Right renal cortex interstitium (tissue), 3 donors: ENCODE measurements at places on chromosomes 7 and 10. TPM values are rescaled to one million over a fixed set of nuclear protein-coding genes. Genes with fewer than 3 reads are reported as not detected.

DNA sequence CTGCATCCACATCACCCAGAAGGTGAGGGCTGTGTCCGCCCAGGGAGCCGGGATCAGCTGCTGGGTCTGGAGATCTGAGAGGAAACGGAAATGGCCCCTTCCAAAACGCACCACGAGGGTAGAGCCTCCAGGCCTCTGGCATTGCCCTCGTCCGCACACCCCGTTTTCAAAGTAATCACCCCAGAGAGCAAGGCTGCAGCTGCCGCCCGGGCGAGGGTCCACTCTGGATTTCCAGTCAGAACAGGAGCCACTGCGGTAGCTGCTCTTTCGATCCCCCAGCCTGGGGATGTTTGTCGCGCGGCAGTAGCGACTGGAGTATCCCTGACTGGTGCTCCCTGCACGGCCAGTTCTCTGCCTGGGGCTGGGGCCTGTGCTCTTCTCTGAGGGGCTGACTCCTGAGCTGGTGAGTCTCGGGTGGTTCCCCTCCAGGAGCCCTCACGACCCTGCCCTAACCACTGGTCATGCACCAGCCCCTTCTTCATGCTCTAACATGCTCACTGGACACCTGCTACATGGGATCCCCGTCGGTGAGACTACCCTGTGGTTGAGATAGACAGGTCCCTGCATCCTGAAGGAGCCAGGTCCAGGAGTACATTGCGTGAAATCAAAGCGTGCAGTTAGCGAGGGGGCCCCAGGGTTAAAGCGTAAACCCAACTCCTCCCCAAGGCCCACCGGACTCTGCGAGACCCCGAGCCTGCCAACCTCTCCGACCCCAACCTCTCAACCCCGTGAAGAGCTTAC, 99.2 kb downstream of the FOXL3 start:
- DNase-seq: no peak

GRCh38 chr10:45589868-45590267, 82.7 kb downstream of the ZFAND4 start:
- DNase-seq: no peak

DNA sequence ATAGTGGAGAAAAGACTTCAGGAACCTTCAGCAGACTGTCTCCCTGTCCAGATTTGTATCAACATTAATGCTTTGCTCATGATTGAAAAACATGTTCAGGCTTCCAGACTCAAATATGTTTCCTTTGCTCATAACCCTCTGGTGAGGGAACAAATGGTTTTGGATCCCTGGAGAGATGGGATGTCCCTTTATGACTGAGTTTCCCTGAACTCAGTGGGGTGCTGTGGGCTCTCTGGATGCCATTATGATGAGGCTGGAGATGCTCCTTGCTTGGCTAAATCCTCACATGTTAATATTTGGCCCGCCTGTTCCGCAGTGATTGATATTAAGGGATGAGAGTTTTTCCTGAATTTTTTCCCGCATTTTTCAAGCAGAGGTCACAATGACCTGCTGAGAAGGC, 749.4 kb downstream of the SUGCT start:
- DNase-seq: no peak

- DNase-seq: no peak
These were observed 19.4 kb upstream of the CLDN12 start for GRCh38 chr7:90383861-90384260.

- no peak for DNase-seq
These were observed 39.5 kb upstream of the SLF2 start for GRCh38 chr10:100873146-100873826.

- DNase-seq: no peak
These were observed 292.4 kb downstream of the USP6NL start for GRCh38 chr10:11318826-11319598.

DNA sequence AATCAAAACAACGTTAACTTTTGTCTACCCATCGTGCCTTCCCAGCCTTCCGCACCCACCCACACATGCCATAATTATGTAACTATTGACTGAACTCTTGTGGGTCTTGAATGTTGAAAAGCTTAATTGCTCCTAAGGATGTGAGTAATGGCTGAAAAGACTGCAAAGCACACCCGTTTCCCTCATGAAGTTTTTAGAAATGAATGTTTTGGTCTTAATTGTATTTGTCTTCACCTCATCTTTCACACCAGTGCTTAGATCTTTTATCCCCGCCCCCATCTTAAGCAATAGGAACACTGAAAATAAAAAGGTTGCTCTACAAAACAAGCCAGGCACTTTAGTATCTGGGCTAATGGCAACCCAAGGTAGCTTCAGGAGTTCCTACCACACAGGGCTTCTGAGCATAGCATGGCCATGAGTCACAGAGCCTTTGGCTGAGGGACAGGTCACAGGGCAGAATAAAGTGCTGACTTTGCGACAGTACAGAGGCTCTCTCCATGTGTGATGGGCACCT, 690.5 kb downstream of the PARD3 start:
- DNase-seq: no peak

GRCh38 chr10:17586821-17587234, 30.3 kb downstream of the HACD1 start:
- no peak for DNase-seq

- DNase-seq: no peak
These were observed 110.6 kb downstream of the TNS3 start for GRCh38 chr7:47471358-47471703.

DNA sequence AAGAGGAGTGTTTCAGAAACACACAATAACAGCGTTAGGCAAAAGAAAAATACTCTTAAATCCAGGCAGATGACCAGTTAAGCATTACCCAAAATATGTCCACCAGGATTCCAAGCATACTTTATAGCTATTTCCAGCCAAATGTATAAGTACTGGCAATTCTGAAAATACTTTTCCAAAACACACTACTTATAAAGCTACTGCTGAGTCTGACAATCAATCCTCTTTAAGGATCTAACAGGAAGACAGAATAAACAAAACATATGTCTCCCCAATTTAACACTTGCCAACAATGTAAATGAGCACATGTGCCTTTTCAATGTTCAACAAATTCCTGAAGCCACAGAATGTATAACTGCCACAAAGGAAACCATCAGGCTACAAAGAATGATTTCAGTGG, 370.9 kb downstream of the SORCS1 start:
- no peak for DNase-seq

GRCh38 chr7:79770970-79771369, 317.5 kb upstream of the MAGI2 start:
- no peak for DNase-seq

- DNase-seq: no peak
These were observed 85.5 kb downstream of the TBXAS1 start for GRCh38 chr7:139914306-139915267.

DNA sequence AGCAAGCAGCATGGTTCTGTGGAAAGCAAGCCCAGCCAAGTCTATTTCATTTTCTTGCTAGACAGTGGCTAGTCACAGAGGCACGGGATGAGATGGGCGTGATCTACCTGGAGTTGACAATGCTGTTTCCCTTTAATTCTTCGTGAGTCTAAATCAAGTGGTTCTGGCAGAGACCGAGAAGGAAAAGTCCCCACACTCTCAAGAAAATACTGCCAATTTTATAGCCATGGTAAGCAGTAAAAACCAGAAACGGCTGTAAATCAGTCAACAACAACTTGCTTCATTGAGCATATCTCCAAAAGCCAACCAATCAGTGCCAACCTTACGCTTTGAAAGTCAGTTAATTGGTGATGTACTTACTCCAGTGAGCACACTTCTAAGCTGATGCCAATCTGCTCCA, 223.4 kb downstream of the SEC23IP start:
- no peak for DNase-seq

DNA sequence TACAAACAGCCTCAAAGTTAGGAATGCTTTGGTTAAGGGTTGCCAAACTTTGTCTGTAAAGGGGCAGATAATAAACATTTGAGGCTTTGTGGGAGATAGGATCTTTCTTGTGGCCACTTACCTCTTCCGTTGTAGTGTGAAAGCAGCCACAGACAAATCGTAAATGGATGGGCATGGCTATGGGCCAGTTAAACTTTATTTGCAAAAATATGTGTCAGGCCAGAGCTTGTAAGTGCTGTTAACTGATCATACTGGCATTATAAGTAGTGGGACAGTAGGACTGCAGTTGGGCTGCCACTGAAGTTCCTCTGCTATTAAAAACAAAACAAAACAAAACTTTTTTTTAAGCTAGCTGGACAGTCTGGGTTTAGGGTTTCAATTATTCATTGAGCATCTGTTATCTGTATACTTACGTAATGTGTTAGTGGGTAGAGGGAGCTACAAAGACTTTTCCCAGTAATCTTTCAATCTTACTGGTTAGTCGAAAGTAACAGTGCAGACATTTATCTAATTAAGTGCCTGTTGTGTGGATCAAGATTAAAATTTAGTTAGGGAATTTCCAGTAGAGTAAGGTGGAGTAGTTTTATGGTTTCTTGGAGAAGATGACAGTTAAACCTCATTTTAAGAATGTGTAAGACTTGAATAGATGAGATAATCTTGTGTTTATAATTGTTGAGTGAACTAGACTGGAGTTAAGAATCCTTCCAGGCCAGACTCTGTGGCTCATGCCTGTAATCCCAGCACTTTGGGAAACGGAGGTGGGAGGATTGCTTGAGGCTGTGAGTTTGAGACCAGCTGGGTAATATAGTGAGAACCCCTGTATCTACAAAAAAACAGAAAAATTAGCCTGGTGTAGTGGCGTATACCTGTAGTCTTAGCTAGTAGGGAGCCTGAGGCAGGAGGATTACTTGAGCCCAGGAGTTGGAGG, 100.1 kb downstream of the BTRC start:
- no peak for DNase-seq

DNA sequence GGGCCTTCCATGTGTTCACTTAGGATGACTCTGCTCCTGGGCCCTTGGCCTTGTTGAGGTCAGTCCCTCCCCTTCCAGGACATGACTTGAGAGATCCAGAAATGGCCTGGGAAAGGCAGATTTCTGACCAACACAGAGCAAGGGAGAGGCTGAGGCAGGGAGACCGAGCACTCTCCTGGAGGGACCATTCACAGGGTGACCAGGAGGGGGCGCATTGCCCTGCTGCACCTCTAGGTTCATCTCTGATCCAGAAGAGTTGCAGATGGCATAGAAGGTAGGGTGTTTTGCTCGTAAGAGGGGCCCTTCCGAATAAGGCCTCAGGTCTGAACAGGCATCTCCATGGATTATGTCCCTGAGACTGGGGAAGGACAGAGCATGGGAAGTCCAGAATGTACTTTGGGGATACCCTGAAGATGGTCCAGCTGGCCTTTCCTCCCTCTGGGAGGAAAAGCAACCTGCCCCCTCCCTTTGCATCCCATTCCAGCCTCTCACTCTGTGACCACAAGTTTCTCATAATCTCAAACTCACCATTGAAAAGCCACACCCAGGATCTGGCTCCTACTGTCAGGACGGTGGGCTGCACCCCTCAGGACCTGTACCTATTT, 6.6 kb downstream of the DMBT1 start:
- no peak for DNase-seq

GRCh38 chr10:28541717-28542365, 8.9 kb downstream of the WAC start:
- no peak for DNase-seq

DNA sequence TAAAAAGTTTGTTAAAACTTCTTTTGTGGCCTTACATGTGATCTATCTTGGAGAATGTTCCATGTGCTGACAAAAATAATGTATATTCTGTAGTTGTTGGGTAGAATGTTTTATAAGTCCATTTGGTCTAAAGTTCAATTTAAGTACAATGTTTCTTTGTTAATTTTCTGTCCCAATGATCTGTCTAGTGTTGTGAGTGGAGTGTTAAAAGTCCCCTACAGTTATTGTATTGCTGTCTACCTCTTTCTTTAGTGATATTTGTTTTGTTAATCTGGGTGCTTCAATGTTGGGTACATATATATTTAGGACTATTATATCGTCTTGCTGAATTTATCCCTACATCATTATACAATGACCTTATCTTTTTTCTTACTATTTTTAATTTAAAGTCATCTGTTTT, 6.9 kb downstream of the TMEM140 start:
- no peak for DNase-seq

- DNase-seq: no peak
These were observed 527.8 kb downstream of the MDFIC start for GRCh38 chr7:115449689-115450088.

DNA sequence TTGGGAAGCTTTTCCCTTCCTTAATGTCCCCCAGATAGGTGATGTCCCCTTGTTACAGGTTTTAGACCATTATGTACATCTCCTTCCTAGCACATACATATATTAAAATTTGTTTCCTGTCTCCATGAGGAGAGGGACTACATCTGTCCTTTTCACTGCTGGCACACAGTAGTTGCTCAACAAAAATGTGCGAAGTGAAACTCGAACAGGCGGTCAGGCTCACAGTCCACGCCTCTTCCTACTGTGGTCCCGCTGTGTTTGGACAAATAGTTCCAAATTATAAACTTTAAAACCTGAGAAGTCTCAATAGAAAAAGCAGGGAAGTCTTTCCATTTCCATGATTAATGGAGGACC, 1.2 kb upstream of the HHEX start:
- DNase-seq: no peak

- no peak for DNase-seq
These were observed 7.7 kb downstream of the DDX56 start for GRCh38 chr7:44565795-44566559.

GRCh38 chr10:115125505-115125904, 32.3 kb downstream of the ATRNL1 start:
- no peak for DNase-seq

DNA sequence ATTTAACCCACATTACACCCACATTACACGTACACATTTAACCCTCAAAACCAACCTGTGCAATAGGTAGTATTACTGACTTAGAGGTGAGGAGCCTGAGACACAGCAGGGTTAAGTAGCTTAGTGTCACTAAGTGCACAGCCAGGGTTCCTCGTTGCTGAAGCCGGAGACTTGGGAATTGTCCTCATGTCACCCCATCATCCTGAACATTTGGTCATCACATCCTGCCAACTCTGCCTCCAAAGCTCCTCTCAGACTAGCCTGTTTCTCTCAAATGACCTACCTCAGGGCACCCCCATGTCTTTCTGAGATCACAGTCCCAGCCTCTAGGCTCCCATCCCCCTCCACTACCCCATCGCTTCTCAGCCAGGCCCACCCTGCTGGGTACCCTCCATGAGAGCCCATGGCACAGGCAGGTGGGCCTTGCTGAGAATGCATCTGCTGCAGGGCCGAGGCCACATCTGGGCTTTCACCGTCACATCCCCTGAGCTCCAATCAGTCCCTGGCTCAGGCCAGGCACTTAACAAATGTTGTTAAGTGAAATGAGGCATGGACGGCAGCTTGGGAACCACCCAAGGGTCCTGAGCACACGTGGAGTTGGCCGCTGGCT, 21.1 kb upstream of the PCBD1 start:
- no peak for DNase-seq

DNA sequence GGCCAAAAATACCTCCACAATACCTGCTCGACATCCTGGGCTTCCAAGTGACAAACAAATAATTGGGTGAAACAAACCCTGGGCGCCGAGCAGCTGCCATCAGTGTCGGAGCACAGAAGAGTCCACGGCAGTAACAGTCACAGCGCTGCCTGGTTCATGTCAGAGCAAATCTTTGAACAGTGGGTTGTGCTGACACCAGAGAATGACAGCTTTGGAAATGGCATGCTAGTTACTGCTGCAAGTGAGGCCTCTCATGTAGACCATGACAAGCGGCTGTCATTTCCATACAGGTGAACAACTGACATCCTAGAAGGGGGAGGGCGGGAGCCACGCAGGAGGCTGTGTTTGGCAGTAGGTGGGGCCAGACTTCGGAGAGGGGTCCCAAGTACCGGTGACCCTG, 420.5 kb upstream of the GALNT17 start:
- DNase-seq: no peak

GRCh38 chr7:38374507-38374906, 101.1 kb upstream of the TARP start:
- DNase-seq: no peak

The NPSR1 gene
- polyA plus RNA-seq: not detected

The JCAD gene
- polyA plus RNA-seq: 29.8 TPM

The NANOS1 gene
- polyA plus RNA-seq: 3.4 TPM

The LIPF gene
- polyA plus RNA-seq: 0.18 TPM

The BHLHA15 gene
- polyA plus RNA-seq: 0.29 TPM

The MLXIPL gene
- polyA plus RNA-seq: 2.9 TPM

The WNT8B gene
- polyA plus RNA-seq: 0.69 TPM

The PTPN20 gene
- polyA plus RNA-seq: 3.4 TPM
